CD4-positive, alpha-beta T cell treated with Interleukin-2 at 100 ng/mL for 4 hours (primary cell): ENCODE measurements at places on chromosomes 1 and 21.

DNA sequence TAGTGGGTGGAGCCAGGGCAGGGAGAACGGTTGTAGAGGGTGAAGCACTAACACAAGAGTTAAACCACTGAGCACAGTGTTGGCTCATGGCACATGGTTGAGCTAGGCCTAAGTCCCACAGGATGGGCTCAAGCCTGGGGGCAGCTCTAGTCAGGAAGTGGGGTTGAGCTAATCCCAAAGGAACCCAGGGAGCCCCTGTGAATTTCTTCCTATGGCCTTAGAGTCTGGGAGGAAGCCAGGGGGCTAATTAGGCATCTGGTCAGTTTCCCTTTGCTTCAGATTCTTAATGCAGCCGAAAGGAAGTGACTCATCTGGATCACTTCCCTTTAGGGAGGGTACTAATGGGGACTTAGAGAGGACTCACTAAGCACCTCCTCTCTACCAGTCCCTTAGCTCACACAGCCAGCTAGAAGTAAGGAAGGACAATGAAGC lies 10.1 kb downstream of the CFAP45 start:
- DNase-seq: peak; percentile 28

GRCh38 chr1:208184966-208185654 lies 59.1 kb downstream of the PLXNA2 start:
- no peak for DNase-seq

DNA sequence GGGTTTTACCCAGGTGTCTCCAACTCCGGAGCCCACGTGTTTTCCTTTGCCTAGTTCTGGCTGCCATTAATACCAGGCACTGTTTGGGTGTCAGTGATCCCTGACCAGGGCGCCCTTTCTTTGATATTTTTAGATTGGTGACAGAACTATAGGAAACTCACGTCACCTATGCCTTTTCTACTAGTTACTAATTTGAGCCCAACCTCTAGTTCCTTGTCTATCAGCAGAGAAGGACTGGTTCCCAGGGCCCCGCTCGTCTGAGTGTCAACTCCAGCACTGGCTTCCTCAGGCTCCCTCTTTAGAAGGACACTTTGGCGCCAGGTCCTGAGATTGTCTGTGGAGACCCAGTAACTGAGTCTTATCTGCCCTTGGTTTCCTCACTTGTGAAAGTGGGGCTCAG lies 9.4 kb downstream of the MFN2 start:
- DNase-seq: no peak

- DNase-seq: peak; percentile 88
Observed at GRCh38 chr21:25561668-25562641, 45.3 kb downstream of the MRPL39 start.

- no peak for DNase-seq
Observed at GRCh38 chr1:176826265-176826664, 338.2 kb downstream of the ASTN1 start.

GRCh38 chr1:203311368-203312301 lies 6.3 kb downstream of the BTG2 start:
- no peak for DNase-seq

GRCh38 chr1:10851024-10852013 lies 54.9 kb upstream of the CASZ1 start:
- DNase-seq: no peak

DNA sequence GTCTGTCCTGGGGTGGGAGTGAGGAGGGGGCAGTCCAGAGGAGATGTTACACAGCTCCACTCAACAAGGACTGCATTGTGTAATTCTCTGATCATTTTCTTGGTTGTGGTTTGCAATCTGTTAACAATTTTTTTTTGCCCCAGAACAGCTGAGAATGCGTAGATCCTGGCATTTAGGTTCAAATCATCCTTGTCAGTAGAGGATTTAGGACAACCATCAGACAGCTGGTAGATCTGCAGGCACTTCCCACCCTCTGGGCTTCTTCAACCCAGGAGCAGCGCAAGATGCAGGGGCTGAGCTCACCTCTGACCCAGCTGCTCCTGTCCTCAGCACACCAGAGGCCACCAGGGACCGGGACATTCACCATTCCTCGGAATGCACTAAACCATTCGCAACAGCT lies 13.5 kb downstream of the BCAR3 start:
- DNase-seq: no peak

DNA sequence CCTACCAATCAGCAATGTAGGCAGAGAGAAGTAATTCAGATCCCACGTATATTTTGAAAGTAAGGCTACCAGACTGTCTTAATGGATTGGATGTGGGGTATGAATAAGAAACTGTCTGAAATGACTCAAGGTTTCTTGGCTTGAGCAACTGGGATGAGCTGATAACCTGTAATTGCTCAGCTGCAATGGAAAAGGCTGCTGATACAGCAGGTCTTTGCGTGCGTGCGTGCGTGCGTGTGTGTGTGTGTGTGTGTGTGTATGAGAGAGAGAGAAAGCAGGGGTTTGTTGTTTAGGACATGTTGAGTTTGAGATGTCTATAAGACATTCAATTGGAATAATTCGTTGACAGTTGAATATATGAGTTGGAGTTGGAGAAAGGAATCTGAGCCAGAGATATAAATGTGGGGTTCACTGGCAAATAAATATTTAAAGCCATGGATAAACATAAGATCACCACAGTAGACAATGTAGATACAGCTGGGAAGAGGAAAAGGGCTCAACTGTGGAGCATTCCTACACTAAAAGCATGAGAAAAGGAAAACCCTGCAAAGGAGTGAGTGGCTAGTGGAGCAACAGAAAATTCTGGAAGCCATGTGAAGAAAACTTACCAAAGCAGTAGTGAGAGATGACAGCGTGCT lies 72.9 kb downstream of the UCHL5 start:
- no peak for DNase-seq

GRCh38 chr1:93576746-93577145 lies 104.9 kb downstream of the BCAR3 start:
- DNase-seq: no peak

DNA sequence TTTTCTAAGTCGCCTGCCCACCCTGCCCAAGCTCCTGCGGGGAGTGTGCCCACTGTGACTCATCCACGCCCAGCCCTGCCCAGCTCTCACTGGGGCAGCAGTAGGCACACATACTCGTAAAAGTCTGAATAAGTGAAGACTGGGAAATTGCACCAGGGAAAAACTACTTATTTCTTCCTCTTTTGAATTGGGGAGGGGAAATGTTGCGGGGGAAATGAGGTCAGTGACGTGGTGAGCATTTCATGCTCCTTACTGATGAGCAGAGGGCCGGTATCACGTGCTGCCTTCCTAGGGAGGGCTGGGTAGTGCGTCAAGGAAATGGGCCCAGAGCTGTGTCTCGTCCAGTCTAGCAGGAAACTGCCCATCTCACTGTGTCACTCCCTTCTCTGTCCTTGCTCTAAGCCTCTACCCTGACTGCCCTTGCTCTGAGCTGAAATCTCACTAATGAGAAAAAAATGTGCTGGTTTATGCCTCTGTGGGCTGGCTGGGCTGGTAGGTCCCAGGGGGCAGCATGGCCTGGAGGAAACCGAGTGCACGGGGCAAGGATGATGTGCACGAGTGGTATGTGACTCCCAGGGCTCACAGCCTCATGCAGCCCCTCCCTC lies 13.5 kb upstream of the TNFRSF1B start:
- DNase-seq: peak; percentile 46

DNA sequence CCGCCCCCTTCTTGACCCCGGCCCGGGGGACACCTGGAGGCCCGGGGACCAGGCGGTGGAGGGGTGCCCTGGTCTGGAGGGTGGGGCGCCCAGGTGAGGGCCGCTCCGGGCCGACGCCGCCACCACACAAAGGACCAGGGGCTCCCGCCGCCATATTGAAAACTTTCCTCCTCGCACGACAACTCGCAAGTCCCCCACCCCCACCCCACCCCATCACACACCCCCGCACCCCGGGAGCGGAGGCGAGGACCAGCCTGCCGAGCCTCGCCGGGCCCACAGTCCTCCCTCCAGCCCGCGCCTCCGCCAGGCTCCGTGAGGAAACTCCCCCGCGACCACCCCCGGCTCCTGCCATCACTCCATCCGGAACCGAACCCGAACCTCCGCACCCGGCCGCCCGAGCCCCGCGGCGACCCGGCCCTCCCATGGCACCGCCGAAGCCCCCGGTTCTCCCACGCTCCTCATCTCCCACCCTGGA lies 733 bp downstream of the KDM5B start:
- DNase-seq: peak; percentile 11

DNA sequence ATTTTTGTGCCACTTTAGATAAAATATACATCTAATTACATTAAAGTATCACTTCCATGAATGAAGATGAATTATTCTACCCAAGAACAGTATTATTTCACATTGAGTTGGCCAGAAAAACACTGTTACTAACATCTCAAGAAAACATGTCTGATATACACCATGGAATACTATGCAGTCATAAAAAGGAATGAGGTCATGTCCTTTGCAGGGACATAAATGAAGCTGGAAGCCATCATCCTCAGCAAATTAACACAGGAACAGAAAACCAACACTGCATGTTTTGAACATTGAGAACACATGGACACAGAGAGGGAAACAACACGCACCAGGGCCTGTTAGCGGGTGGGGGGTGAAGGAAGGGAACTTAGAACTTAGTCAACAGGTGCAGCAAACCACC lies 69.0 kb downstream of the TESK2 start:
- DNase-seq: no peak

GRCh38 chr1:229781453-229781852 lies 155.4 kb downstream of the URB2 start:
- DNase-seq: no peak

- no peak for DNase-seq
Observed at GRCh38 chr1:9069326-9070100, at the start of gene SLC2A5. Gene SLC2A5, minus strand, starts transcription at chr1:9069635. Its CDS starts 99 bp downstream, at chr1:9069536.

DNA sequence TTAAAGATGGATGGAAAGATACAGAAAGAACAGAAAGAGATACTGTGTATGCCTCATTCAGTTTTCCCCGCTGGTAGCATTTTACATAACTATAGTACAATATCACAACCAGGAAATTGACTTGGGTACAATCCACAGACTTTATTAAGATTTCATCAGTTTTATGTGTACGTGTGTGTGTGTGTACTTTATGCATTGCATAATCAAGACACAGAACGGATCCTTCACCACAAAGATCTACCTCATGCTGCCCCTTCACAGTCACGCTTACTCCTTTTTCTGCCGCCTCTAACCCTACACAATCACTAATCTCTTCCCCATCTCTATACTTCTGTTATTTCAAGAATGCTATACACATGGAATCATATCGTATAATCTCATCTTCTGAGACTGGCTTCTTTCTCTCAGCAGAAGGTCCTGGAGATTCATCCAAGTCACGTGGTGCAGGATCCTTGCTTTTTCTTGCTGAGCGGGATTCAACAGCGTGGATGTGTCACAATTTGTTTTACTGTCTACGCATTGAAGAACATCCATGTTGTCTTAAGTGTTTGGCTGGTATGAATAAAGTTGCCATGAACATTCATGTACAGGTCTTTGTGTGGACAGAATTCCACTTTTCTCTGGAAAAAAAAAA lies 76.7 kb downstream of the SLC35F3 start:
- DNase-seq: no peak

DNA sequence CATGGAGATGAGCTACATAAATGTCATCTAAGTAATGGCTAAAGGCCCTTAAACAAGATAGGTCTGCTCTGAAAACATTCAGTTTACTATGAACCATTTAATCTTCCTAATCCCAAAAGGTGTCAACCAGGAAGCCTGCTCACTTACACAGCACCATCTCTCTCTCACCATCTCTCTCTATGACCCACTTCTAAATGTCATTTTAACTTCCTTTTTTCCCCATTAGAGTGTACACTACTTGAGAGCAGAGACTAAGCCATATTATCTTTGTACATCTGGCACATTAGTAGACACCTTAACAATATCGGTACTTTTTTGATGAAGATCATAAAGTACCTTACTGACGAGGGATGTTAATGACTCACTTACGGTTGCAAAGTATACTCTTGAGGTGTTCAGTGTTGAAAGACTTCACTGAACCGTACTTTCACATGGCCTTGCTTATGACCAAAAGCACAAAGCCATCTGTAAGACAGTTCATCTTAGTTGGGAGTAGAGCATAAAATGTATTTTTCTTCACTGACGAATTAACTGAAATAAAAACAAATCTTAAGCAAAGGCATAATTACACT lies 25.4 kb downstream of the FBXO42 start:
- DNase-seq: no peak
